Calu3 (cell line): ENCODE measurements at places on chromosomes 3 and 15. TPM values are rescaled to one million over a fixed set of nuclear protein-coding genes. Genes with fewer than 3 reads are reported as not detected.

Gene SNRPN
- total RNA-seq: not detected in 2 replicates

Gene FGD5
- total RNA-seq: not detected in 2 replicates

Gene THBS1
- 81.2 and 199 TPM in 2 replicates for total RNA-seq

Gene ATP13A5
- 0.66 TPM in 1 of 2 replicates, not detected in the other for total RNA-seq

Gene USF3
- total RNA-seq: 10.2 and 10.7 TPM in 2 replicates

Gene GBE1
- total RNA-seq: 10.8 and 12.7 TPM in 2 replicates

Gene MINAR1
- total RNA-seq: 2.2 and 2.4 TPM in 2 replicates

Gene TEX55
- not detected in 2 replicates for total RNA-seq
